ENCODE measurements at places on chromosomes 3 and 15.

GRCh38 chr3:24648063-24648462, 153.4 kb upstream of the THRB start:
- no peak for DNase-seq
- no peak overlapping the region for H3K4me3 ChIP-seq
- no peaks in the 10 kb centered on the region for H3K27me3 ChIP-seq
- no peak overlapping the region for H3K27ac ChIP-seq
- H3K4me1 ChIP-seq, result peaks cover 9% of the 10 kb centered on the region

- H3K4me3 ChIP-seq, result no peak overlapping the region
- DNase-seq, result no peak
- no peaks in the 10 kb centered on the region for H3K27me3 ChIP-seq
- H3K27ac ChIP-seq, result no peak overlapping the region
These were observed 262.1 kb upstream of the TGFBR2 start for GRCh38 chr3:30344288-30344687.

- no peaks in the 10 kb centered on the region for H3K36me3 ChIP-seq
- H3K27me3 ChIP-seq, result no peaks in the 10 kb centered on the region
- peaks cover 2% of the 10 kb centered on the region for H3K4me1 ChIP-seq
- no peak overlapping the region for H3K4me3 ChIP-seq
- no peak overlapping the region for H3K27ac ChIP-seq
These were observed 253.4 kb downstream of the LPP start for GRCh38 chr3:188407158-188407880.

DNA sequence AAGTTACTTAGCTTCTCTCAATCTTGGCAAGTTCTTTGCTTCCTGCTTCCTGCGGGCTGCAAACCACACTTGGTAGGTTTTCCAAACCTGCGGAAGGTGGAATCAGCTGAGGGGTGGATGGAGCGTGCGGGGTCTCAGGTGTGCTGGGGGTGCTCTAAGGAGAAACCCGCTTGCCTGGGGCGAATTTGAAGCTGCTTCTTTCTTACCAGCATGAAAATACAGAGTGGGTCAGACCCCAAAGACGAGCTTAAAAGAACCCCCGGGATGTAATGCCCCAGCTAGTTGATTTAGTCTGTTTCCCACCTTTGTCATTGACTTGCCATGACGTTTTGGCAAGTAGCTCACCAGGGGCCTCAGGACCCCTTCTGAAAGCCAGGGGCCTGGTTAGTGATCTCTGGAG, 28.8 kb upstream of the CORO2B start:
- DNase-seq, result no peak
- no peak overlapping the region for H3K27ac ChIP-seq
- H3K36me3 ChIP-seq, result no peaks in the 10 kb centered on the region
- no peak overlapping the region for H3K4me3 ChIP-seq
- H3K4me1 ChIP-seq, result no peaks in the 10 kb centered on the region

GRCh38 chr15:71078506-71079207, 36.6 kb upstream of the THSD4 start:
- H3K36me3 ChIP-seq, result peaks cover 7% of the 10 kb centered on the region
- no peak overlapping the region for H3K4me3 ChIP-seq
- H3K4me1 ChIP-seq, result no peaks in the 10 kb centered on the region
- H3K27ac ChIP-seq, result no peak overlapping the region
- no peak for DNase-seq
- peaks cover 64% of the 10 kb centered on the region for H3K27me3 ChIP-seq
